ENCODE measurements at places on chromosomes 3 and 15.

DNA sequence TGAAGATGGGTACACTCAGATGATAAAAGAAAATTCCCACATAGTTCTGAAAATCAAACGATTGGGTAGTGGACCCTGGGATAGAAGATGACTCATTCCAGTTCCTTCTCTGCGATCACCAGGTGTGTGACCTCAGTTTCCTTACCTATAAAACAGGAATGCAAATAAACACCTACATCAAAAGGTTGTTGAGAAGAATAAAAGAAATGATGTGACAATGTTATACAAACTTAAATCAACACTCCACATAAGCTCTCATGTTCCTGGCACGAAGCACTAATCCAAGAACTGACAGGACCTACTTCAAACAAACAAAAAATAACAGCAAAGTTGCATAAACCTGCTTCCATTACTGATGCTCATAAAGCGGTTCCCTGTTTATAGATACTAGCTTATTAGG lies 69.2 kb downstream of the RORA start:
- no peak for DNase-seq

DNA sequence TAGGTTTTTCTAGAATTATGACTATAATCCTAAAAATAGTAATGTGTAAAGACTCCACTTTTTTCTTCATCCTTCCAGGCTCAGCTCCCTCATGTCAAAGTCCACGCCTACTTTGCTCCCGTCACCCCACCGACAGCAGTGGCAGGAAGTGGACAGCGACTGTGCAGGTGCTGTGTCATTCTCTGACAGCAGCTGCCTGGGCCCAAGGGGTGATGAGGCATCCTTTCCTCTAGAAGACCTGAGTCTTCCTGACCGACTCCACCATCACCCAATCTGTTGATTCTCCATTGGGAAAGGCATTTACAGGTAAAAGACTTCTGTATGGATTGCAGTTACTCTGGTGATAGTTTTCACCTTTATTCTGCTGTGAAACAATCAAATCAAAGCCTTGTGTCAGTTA lies 54.8 kb downstream of the UBP1 start:
- DNase-seq: no peak

DNA sequence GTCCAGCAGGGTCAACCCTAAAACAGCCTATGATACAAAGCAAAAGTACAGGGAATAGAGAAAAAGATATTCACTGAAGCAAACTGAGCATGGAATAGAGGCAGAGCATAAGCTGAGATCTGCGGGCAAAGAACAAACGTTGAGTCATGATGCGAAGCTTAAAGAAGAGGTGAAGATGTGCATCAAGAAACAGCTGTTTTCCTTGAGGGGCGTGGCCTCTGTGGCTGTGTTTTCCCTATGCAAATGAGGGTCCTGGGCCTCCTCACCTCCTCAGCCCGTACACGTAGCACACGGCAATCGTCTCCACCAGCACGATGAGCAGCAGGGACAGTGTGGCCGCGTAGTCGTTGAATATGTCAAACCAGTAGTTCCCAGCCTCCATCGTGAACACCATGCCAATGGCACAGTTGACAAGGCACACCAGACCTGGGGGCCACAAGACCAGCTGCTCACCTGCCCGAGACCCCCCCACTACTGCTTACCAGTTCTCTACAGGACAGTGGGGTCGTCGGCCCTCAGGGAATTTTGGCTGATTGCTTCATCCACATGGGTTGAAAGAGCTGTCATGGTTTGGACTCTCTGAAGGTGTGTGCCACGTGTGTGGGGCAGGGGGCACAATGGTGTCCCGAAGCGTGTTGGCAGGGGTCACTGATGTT lies 33.6 kb downstream of the SLC6A20 start:
- no peak for DNase-seq

DNA sequence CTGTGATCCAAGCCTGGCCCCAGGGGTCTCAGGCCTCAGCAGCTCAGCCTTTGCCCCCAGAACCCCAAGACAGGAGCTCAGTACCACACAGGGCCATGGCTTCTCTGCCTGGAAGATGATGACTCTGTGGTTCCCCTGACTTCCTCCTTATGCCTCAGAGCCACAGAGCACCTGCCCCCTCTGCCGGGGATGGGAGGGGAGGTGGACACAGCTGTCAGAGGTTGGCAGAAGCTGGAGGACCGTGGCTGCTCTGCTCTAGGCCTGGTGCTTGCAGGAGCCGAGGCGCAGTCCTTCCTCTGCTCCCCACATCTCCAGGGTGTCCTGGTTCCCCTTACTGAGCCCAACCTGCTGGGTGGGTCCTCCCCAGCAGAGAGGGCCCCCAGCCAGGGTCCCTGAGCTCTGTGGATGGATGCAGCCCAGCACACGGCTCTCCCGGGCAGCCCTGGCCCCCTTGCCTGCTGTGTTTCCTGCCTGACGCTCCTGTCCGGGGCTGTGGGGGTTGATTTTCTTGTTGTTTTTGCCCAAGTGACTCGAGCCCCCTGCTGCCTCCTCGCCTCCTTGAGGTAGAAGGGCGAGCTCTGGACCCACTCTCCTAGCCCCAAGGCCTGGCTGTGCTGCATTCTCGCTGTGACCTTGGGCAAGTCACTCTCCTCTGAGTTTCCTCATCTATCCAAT lies 36.6 kb downstream of the PSTPIP1 start:
- no peak for DNase-seq

DNA sequence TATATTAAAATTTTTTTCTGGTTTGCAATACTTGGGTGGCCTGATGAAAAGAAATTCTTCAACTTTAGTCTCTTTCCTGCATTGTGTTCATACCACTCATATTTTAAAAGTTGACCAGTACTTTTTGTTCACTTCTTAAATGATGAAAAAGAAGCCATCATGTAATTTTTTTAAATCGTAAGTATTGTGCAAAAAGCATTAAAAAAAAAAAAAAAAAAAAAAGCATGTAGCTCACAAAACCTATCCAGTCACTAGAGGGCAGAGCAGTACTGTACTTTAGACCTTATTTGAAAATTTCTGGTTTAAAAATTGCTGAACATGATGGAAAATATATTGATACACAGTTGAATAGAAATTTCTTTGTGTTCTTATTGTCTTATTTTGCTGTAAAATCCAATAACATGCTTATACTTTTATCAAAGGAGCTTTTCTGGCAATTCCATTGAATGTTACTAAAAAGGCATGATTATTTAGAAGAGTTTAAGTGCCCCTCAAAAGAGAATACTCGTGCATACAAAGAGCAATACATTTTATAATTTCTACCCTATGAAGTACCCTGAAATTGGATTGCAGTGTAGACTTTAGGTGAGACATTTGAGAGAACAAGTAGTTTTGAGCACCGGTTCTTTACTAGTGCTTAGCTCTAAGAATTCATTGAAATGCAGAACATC lies 137.7 kb downstream of the BBX start:
- DNase-seq: no peak

DNA sequence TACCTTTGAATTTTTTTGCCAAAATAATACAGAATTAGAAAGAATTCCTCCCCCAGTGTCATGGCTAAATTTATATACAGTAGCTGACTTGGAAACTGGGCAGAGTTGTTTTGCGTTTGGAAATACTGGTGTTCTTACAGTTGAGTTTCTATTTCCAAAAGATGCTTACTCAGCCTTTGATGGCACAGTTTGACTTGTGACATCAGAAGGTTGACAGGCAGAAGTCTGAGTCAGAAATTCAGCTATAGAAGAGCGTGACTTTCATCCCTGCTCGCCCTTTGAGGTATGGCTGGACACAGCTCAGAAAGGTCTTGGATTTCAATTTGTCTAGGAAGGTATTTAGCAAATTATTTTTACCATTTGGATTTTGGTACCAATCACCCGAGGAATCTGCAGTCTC lies 175.8 kb downstream of the VGLL4 start:
- DNase-seq: no peak

DNA sequence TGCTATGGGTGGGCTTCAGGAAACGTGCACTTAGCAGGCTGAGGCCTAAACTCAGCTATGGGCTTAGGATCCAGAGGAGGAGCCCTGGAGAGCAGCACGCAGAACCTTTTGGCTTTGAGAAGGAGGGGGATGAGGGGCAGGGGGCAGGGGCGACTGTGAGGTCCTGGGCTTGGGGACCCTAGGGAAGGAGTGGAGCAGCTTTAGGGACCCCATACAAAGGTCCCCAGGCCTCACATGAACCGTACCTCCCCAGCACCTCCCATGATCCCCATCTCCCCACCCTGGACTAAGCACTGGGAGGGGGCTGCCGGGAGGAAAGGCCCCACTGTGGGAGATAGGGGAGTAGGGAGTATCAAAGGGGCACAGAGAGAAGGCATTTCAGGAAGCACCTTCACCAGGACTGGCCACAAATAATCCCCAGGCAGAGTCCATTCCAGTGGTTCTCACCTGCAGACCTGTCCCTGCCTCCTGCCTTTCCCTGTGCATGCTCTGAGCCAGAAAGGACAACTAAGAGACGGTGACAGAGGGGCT lies 62.0 kb upstream of the KLF13 start:
- DNase-seq: no peak

GRCh38 chr3:107212618-107213017 lies 164.6 kb upstream of the CCDC54 start:
- no peak for DNase-seq

GRCh38 chr3:168738527-168739325 lies 643.0 kb upstream of the GOLIM4 start:
- DNase-seq: no peak

DNA sequence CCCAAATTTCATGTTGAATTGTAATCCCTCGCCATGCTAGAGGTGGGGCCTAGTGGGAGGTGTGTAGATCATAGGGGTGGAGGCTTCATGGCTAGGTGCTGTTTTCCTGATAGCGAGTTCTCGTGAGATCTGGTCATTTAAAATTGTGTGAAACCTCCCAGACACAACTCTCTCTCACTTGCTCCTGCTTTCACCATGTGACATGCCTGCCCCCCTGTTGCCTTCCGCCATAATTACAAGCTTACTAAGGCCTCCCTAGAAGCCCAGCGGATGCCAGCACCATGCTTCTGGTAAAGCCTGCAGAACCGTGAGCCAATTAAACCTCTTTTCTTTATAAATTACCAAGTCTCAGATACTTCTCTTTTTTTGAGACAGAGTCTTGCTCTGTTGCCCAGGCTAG lies 36.0 kb downstream of the CCDC54 start:
- DNase-seq: no peak

GRCh38 chr3:26623419-26624208 lies 1.0 kb downstream of the LRRC3B start:
- no peak for DNase-seq

- DNase-seq: no peak
These were observed 59.7 kb downstream of the MAP4 start for GRCh38 chr3:47956521-47956920.

GRCh38 chr15:100156201-100156600 lies 185.6 kb downstream of the ADAMTS17 start:
- DNase-seq: no peak

GRCh38 chr3:45874677-45875346 lies 11.5 kb upstream of the CCR9 start:
- DNase-seq: no peak

- no peak for DNase-seq
These were observed at the start of gene MASP1 for GRCh38 chr3:187291512-187292132. Gene MASP1 (minus strand): TSS chr3:187291737. CDS start chr3:187291632, 105 bp downstream.

DNA sequence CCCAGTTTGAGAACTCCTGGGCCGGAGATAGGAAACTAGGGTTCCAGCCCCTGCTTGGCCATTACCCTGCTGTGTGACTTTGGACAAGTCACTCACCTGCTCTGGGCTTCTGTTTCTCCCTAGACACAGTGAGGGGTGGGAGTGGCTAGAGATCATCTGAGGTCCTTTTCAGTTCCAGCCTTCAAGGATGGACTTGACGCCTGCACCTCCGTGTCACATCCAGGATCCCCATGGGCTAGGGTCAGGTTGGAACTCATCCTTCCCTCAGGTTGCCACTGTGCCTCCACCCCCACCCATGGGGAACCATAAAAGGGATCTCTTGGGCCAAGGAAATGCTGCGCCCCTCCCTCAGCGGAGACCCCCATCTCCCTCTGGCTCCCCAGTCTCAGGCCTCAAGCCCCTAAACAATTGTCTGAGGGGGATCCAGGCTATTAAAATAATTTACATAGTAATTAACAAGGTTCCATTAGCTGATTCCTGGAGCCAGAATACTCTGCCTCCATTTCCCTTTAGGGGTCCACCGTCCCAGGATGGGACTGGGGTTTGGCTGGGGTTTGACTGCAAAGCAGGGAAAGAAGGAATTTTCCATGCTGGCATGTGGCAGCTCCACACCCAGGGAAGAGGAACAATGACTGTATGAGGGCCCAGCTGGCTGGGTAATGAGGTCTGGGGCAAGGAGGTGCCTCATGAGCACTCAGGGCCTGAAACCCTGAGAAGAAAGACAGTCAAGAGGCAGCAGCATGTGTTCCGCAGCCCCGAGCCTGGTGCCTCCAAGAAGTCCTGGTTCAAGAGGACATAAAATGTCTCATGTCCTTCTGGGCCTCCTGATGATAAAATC lies 177.7 kb downstream of the SMAD6 start:
- no peak for DNase-seq

- no peak for DNase-seq
These were observed 58.1 kb downstream of the ATP10A start for GRCh38 chr15:25805031-25805430.

GRCh38 chr3:122577409-122578031 lies at the start of gene PARP15:
Gene PARP15 (plus strand): TSS chr3:122577650. CDS start chr3:122577668, 18 bp downstream.
- DNase-seq: no peak

DNA sequence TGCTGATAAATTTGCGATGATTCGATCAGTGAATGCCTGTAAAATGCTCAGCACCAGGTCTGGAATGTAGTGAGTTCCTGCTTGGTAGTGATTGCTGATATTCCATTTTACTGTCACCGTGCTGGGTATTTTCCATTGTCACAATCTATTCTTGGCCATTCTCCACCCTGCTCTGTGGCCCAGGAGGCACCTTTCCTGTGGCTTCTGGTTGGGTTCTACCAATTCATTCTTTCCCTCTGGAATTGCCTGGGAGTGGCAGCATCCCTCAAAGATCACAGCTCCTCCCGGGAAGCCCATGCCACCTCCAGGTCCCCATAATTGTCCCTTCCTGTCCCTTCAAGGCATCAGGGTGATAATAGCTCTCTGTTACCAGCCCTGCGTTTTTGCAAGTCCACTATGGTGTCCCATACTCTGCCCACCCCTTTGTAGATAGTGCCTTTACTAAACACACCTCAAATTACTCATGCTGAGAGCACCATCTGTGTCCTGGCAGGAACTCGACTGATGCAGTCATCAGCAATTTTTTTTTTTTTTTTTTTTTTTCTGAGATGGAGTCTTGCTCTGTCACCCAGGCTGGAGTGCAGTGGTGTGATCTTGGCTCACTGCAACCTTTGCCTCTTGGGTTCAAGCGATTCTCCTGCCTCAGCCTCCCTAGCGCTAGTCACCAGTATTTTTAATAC lies 177.8 kb upstream of the PROK2 start:
- no peak for DNase-seq

- DNase-seq: no peak
These were observed 41.7 kb upstream of the ADAMTS17 start for GRCh38 chr15:100383302-100384107.

GRCh38 chr3:122942937-122943827 lies 84.4 kb downstream of the SEMA5B start:
- no peak for DNase-seq

- DNase-seq: no peak
These were observed 10.3 kb downstream of the SV2B start for GRCh38 chr15:91110407-91110806.

DNA sequence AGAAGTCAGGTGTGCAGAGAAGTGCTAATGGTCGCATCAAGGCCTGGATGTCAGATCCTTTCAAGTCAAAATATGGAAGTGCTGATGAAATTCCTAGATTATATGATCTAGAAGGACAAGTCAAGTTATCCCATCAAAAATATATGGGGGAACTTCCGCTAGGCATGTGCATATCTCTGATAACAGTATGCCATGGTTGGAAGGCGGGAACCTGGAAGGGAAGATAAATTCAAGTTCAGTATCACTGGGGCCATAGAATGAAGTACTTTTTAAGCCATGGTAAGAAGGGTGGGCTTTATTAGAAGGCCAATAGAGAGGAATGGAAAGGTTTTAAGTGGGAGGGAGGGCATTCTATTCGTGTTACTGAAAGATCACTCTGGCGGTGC lies 38.3 kb downstream of the MITF start:
- no peak for DNase-seq
